ENCODE measurements at places on chromosomes 11 and 22.

DNA sequence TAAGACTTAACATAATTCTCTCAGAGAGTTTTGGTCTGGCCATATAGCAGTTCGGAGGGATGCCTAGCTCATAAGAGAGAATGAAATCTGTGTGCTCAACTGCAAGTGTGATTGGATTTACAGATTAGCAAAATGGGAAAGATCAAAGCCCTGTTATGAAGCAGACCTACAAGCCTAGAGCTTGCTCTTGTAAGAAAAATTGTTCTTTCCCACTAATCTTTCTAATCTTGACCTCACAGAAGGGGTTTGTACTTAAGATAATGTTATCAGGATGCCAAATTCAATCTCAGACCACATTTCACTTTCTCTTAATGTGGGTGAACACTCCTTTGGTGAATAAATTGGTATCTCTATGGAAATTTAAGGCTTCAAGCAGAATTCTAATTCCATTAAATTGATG is 267.2 kb downstream of the RAB38 start:
- no peak overlapping the region for H3K27ac ChIP-seq
- H3K4me3 ChIP-seq: no peak overlapping the region
- no peak for DNase-seq
- H3K4me1 ChIP-seq: no peaks in the 10 kb centered on the region
- H3K36me3 ChIP-seq: no peaks in the 10 kb centered on the region

- H3K27me3 ChIP-seq: no peaks in the 10 kb centered on the region
- no peak overlapping the region for H3K27ac ChIP-seq
- DNase-seq: peak; percentile 68
- no peaks in the 10 kb centered on the region for H3K36me3 ChIP-seq
- H3K4me3 ChIP-seq: peak overlapping the region; percentile 33
- H3K4me1 ChIP-seq: no peaks in the 10 kb centered on the region
These were observed 9.7 kb upstream of the NEFH start for GRCh38 chr22:29470159-29470855.

GRCh38 chr11:61349189-61349751 is 12.4 kb downstream of the CYB561A3 start:
- H3K27me3 ChIP-seq: no peaks in the 10 kb centered on the region
- H3K4me3 ChIP-seq: no peak overlapping the region
- peaks cover 46% of the 10 kb centered on the region for H3K36me3 ChIP-seq
- DNase-seq: no peak

DNA sequence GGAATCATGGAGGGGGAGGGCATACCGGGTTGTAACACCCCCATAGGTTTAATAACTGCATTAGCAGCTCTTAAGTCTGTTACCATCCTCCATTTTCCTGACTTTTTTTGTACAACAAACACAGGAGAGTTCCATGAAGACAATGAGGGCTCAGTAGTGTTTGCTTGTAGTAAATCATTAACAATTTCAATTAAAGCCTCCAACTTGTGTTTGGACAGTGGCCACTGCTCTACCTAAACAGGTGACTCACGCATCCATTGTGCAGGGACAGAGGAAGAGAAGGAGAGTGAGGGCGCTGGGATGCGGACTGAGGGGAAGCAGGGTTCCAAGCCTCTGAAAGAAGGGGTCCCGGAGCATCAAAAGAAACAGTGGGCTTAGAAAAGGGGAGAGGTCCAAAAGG is 21.3 kb upstream of the MTNR1B start:
- no peak overlapping the region for H3K4me3 ChIP-seq
- H3K27ac ChIP-seq: no peak overlapping the region
- no peaks in the 10 kb centered on the region for H3K4me1 ChIP-seq
- no peaks in the 10 kb centered on the region for H3K36me3 ChIP-seq
- H3K27me3 ChIP-seq: no peaks in the 10 kb centered on the region

GRCh38 chr11:921921-922678 is 3.6 kb upstream of the AP2A2 start:
- no peak overlapping the region for H3K27ac ChIP-seq
- H3K4me1 ChIP-seq: no peaks in the 10 kb centered on the region
- H3K36me3 ChIP-seq: no peaks in the 10 kb centered on the region
- H3K4me3 ChIP-seq: no peak overlapping the region
- no peak for DNase-seq

- H3K36me3 ChIP-seq: no peaks in the 10 kb centered on the region
- DNase-seq: no peak
- H3K27ac ChIP-seq: no peak overlapping the region
- H3K4me3 ChIP-seq: no peak overlapping the region
These were observed 259.9 kb upstream of the ARHGAP20 start for GRCh38 chr11:110972106-110972505.

GRCh38 chr11:118618115-118618990 is 10.9 kb downstream of the PHLDB1 start:
- peaks cover 50% of the 10 kb centered on the region for H3K36me3 ChIP-seq
- peak; percentile 94 for DNase-seq
- H3K27ac ChIP-seq: peak overlapping the region; percentile 93
- H3K27me3 ChIP-seq: no peaks in the 10 kb centered on the region

GRCh38 chr22:28015046-28015425 is 96.0 kb upstream of the PITPNB start:
- no peaks in the 10 kb centered on the region for H3K36me3 ChIP-seq
- H3K27me3 ChIP-seq: no peaks in the 10 kb centered on the region
- H3K4me3 ChIP-seq: no peak overlapping the region
- no peaks in the 10 kb centered on the region for H3K4me1 ChIP-seq

GRCh38 chr11:44033856-44034255 is 13.9 kb upstream of the ACCSL start:
- H3K27ac ChIP-seq: peak overlapping the region; percentile 79
- no peak for DNase-seq
- H3K36me3 ChIP-seq: no peaks in the 10 kb centered on the region
- H3K4me3 ChIP-seq: no peak overlapping the region

DNA sequence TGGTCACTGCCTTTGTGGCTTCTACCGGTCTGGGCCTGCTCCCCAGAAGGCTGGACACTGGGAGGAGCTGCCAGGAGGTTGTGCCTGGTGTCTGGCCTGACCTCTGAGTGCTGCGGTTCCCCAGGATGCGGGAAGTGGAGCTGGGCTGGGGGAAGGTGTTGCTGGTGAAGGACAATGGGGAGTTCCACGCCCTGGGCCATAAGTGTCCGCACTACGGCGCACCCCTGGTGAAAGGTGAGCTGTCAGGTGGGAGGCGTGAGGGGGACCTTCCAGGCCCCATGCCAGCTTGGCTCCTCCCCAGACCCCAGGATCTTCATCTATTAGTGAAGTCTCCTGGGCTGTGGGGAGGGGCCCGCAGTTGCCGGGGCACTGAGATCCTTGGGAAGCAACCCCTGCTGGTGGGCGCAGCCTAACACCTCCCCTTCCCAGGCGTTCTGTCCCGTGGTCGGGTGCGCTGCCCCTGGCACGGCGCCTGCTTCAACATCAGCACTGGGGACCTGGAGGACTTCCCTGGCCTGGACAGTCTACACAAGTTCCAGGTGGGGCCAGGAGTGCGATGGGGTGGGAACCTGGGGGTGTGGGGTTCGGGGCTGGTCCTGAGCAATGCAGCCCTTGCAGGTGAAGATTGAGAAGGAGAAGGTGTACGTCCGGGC is 6.7 kb downstream of the AIFM3 start:
- H3K4me1 ChIP-seq: no peaks in the 10 kb centered on the region
- DNase-seq: no peak
- H3K27me3 ChIP-seq: no peaks in the 10 kb centered on the region

DNA sequence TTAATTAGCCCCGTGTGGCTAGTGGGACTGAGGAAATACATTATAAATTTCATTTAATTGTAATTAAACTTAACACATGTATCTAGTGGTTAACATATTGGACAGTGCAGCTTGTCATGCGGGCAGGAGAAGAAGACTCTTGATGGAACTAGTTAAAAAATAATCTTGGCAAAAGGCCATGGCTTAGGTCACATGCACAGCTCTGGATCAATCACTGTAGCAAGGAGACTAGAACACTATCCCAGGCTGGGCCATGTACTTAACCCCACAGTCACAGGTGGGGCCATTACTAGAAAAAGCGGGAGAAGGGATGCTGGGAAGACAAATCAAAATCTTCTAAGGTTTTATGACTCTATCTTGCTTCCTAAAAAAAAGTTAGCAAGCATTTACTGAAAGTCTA is 8.7 kb upstream of the HEPACAM start:
- DNase-seq: no peak
- H3K4me1 ChIP-seq: no peaks in the 10 kb centered on the region
- H3K36me3 ChIP-seq: no peaks in the 10 kb centered on the region
- no peak overlapping the region for H3K27ac ChIP-seq
- no peak overlapping the region for H3K4me3 ChIP-seq

DNA sequence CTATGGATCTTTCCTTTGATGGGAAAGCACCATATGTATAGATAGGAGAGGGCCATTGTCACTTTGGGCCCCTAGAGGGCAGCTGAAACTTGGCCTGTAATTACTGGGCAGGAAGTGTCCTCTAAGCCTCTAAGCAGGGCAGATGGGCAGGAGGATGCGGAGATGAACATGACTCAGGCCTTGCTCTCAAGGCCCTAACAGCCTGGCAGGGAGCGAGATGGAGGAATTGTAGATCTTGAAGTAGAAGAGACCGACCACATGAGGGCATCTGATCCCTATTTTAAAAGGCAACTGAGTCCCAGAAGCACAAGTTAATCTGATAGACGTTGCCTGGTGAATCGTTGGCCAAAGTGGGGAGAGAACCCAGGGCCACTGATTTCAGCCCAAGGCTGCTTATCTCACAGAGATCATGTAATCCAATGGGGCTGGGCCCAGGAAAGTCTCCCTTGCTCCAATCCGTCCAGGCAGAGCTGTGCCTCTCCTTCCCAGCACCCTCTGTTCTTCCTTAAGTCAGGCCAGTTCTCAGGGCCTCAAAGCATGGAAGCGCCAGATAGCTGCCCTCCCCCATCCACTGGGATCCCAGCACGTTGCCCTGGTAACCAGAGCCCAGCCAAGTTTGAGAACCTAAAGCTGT is 2.5 kb upstream of the SEPTIN3 start:
- no peaks in the 10 kb centered on the region for H3K27me3 ChIP-seq
- no peak for DNase-seq
- H3K4me3 ChIP-seq: no peak overlapping the region
- H3K36me3 ChIP-seq: no peaks in the 10 kb centered on the region
- no peak overlapping the region for H3K27ac ChIP-seq

DNA sequence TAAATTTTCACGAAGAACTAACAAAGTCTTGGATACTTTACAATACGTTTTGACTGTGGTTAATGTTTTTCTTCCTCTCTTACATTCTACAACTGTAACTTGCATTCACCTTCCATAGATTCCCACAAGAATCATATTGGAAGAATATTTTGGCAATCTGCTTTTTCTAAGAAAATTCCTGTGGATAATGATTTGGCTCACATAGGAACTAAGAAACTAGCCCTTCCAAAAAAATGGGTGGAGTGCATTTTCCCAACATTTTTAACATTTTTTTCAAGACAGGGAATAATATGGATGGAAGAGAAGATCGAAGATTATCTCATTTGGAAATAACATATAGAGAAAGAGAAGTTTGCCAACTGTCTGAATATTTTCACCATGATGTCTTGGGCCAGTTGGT is 256.9 kb upstream of the POU2AF2 start:
- H3K36me3 ChIP-seq: no peaks in the 10 kb centered on the region
- no peak overlapping the region for H3K27ac ChIP-seq
- H3K4me1 ChIP-seq: no peaks in the 10 kb centered on the region
- no peaks in the 10 kb centered on the region for H3K27me3 ChIP-seq
- DNase-seq: no peak
- H3K4me3 ChIP-seq: no peak overlapping the region

DNA sequence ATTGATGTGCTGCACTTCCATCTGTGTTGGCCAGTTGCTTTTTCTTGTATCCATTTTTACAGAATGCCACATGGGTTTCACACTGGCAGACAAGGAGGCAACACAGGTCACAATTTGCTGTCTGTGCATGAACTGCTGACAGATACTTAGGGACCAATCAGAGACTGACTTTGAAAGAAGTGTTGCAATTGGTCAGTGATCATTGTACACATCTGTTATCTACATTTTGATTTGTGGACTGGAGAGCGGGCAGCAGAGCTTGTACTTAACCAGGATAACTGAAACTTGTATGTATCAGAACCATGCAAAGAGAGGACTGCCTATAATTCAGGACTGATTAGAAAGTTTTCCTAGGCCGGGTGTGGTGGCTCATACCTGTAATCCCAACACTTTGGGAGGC is 21.8 kb downstream of the PRR5 start:
- no peak overlapping the region for H3K27ac ChIP-seq
- no peaks in the 10 kb centered on the region for H3K27me3 ChIP-seq
- H3K36me3 ChIP-seq: no peaks in the 10 kb centered on the region
- H3K4me3 ChIP-seq: no peak overlapping the region
- DNase-seq: no peak
- peaks cover 4% of the 10 kb centered on the region for H3K4me1 ChIP-seq

GRCh38 chr11:62017878-62018655 is 50.6 kb upstream of the FTH1 start:
- no peaks in the 10 kb centered on the region for H3K27me3 ChIP-seq
- DNase-seq: no peak
- H3K27ac ChIP-seq: no peak overlapping the region
- H3K36me3 ChIP-seq: no peaks in the 10 kb centered on the region
- H3K4me1 ChIP-seq: no peaks in the 10 kb centered on the region
- no peak overlapping the region for H3K4me3 ChIP-seq

DNA sequence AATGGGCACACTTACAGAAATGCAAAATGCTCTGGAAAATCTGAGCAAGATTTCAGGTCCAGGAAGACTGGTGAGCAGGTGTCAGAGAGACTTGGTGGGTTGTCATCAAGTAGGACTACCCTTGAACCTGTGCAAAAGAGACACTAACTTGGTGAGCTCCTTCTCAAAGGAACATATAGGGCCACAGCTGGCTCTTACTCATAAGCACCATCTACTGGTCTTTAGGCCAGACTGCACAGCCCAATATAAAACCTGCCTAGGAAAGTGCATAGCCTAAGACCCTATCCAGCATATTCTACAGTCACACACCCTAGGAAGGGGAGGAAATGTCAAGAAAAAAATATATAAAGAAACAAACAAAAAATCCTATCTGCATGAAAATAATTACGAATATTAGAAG is 18.2 kb upstream of the OR10W1 start:
- H3K36me3 ChIP-seq: no peaks in the 10 kb centered on the region
- H3K27ac ChIP-seq: no peak overlapping the region
- no peak for DNase-seq
- H3K4me1 ChIP-seq: no peaks in the 10 kb centered on the region
- no peak overlapping the region for H3K4me3 ChIP-seq

GRCh38 chr11:72088076-72088808 is 7.6 kb downstream of the LRRC51 start:
- H3K4me1 ChIP-seq: no peaks in the 10 kb centered on the region
- peaks cover 5% of the 10 kb centered on the region for H3K36me3 ChIP-seq
- H3K4me3 ChIP-seq: no peak overlapping the region
- no peak for DNase-seq
- no peaks in the 10 kb centered on the region for H3K27me3 ChIP-seq

GRCh38 chr11:132490978-132491377 is 1041.3 kb downstream of the OPCML start:
- H3K4me3 ChIP-seq: no peak overlapping the region
- H3K27me3 ChIP-seq: no peaks in the 10 kb centered on the region
- H3K27ac ChIP-seq: no peak overlapping the region
- DNase-seq: no peak

Data from right atrium auricular region (tissue), 2 donors.